ENCODE measurements at places on chromosomes 6 and 20. TPM values are rescaled to one million over a fixed set of nuclear protein-coding genes. Genes with fewer than 3 reads are reported as not detected.

DNA sequence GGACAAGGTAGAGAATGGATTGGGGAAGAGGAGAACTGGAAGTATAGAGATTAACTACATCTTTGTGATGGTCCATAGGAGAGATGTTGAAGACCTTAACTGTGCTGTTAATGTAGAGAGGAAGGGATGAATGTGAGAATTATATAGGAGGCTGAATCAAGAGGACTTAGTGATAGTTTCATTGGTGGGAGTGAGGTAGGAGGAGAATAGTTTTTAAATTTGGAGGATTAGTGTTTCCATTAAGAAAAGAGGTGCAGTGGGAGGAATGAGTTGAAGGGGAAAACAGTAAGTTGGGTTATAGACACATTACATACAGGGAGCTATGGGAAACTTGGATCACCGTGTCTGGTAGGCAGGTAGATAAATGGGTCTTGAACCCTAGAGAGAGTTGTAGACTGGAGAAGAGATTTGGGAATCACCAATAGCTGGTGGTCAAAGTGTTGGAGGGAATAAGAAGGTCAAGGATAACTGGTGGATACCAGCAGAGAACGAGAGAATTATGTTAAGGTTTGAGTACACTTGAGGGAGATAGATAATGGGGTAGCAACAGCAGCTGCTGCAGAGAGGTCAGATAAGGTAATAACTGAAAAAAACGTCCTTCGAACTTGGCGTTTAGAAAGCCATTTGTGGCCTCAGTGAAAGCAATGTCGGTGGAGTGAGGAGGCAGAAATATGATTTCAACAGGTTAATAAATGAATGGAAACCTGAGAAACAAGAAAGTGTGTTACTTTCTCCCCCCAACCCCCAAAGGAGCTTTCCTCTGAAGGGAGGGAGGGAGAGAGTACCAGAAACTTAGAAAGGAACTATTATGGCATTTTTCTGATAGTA is 3.1 kb downstream of the C6orf89 start:
- no peak for DNase-seq

GRCh38 chr6:69007781-69008180 is 372.7 kb downstream of the ADGRB3 start:
- DNase-seq = no peak

GRCh38 chr6:46949632-46950280 is 28.0 kb upstream of the ADGRF5 start:
- DNase-seq = peak; percentile 74

DNA sequence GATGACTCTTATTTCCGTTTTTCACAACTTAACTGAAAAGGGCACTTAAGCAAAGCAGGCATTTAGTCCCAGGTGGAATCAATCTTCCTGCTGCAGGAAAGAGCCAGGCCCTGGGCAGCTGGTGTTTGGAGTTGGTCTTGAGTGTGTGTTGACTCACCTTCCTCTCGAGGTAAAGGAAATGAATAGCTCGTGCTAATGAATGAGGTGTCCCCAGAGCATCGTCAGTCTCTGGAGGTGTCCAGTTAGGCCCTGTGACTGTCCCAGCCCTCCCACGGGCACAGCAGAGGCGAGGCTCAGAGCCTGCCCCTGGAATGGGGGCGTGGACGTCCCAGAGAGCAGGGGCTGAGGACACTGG is 277.7 kb downstream of the NRN1 start:
- no peak for DNase-seq

DNA sequence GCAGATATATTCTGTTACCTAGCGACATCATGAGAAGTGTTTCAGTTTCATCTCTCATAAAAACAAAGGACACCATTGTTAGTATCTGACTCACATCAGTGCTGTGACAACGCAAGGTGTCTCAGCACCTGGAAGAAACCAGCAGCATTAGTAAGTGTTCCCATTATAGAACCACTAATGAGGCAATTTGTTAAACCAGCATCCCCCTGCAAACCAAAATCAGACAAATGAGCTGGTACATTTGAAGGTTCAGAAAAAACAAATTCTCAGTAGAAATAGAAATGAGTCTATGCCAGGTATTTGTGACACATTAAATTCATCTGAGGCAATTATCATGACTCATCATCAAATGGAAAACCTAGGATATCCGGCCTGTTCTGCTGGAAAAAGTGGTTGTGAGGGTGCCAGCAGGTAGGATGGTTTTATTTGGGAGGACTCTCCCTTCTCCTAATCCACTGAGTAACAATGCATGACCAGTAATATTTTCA is 151.7 kb downstream of the TMEM200A start:
- DNase-seq = no peak

GRCh38 chr20:47691625-47692024 is 93.7 kb downstream of the SULF2 start:
- no peak for DNase-seq

- peak; percentile 60 for DNase-seq
Observed at GRCh38 chr20:63529180-63529860, 7.9 kb downstream of the PTK6 start.

DNA sequence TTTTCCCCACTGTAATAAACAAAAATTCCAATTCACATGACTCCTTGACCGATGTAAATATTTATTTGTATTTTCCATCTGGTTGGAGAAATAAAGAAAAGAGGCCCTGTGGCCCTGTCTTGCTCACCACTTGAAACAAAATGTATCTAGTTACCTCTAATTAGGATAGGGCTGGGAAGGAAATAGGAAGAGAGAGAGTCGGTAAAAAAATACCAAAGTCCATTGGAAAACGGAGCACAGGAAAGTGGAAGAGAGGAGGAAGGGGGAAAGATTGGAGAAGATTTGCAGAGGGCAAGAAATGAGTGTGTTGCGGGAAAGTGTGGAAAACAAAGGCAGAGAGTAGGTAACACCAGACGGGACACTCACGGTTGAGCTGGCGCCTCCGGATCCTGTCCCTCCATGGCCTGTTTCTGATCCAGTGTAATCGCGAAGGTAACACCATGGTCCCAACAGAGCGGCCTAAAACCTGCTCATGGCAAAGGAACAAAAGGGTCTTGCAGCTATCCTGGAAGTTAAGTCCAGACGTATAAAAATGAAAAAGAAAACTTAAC is 105.8 kb upstream of the RIPOR2 start:
- DNase-seq = no peak

DNA sequence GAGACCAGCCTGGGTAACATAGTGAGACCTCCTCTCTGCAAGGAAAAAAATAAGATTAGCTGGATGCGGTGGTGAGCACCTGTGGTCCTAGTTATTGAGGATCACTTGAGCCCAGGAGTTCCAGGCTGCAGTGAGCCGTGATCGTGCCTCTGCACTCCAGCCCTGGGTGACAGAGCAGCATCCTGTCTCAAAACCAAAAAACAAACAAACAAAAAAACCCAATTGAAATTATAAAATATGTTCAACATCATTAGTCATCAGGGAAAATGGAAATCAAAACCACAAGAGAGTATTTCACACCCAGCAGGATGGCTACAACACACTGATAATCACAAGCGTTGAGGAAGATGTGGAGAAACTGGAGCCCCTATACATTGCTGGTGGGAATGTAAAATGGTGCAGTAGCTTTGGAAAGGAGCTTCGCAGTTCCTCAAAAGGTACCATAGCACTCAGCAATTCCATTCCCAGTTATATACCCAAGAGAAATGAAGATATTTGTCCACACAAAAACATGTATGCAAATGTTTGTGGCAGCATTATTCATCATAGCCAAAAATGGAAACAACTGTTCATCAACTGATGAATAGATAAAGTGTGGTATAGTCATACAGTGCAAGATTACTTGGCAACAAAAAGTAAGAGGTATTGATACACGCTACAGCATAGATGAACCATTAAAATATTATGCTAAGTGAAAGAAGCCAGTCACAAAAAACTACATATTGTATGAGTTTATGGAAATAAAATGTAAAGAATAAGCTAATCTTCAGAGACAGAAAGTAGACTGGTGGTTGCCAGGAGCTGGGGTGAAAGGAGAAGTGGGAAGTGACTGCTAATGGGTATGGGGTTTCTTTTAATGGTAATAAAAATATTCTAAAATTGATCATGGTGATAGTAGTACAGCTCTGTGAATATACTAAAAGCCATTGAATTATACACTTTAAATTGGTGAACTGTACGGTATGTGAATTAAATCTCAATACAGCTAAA is 38.7 kb upstream of the RIPOR2 start:
- DNase-seq = no peak

- no peak for DNase-seq
Observed at GRCh38 chr20:48131581-48131980, 346.3 kb upstream of the SULF2 start.

- no peak for DNase-seq
Observed at GRCh38 chr20:5164645-5165625, 38.1 kb downstream of the CDS2 start.

DNA sequence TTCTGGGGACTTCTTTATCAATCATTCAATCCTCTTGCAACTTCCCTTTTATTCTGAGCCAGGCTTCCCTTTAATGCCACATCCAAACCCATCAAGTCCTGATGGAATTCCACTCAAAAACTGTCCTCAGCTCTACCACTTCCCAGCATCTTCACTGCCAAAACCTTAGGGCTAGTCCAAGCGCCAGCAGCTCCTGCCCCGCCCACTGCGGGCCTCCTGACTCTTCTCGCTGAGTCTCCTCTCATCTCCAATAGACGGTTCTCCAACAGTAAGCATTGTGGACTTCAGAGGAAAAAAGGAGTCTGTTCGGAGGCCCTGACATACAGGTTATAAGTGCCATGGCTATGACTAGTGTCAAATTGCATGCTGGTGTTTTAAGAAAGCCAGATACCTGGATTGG is 38.7 kb upstream of the CNKSR3 start:
- DNase-seq = no peak

DNA sequence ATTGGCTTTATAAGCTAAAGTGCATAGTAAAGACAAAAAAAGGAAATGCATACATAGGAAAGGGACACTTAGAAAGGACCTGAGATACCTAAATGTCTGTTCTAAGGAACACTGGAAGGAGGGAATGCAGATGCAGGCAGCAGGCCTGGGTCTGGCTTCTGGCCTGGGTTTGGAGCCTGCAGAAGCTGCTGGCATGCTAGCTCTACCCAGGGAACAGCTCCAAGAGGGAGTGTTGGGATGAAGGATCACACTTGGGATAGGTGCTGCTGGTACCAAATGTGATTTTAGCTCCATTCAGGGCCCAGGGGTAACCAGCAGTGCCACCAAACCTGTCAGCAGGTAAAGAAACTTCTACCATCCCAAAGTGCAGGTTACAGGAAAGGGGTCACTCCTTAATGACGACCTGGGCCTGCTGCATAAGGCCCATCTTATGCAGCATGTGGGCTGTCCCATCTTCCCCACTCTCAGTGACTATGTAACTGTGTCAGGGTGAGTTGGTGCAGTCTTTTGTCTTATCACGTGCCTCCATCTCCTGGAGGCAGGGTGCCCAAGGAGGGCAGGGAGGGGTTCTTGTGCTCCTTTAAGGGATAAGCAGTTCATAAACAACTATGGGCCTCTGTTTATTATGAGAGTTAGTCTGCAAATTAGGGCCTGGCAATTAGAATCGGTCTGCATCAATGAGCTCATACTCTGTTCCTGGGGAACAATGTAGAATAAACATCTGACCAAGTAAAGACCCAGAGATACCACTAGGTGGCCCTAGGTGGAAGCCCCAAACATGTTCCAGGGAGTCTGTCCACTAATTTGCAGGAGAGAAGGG is 26.9 kb downstream of the DDX27 start:
- DNase-seq = no peak

- DNase-seq = no peak
Observed at GRCh38 chr20:40154514-40154913, 534.5 kb downstream of the MAFB start.

The PPIL6 gene
- 1.9 TPM for total RNA-seq

The FOXF2 gene
- 0.30 TPM for total RNA-seq

The TCF21 gene
- total RNA-seq = 1.8 TPM

Measured in heart left ventricle (tissue), 16 donors.